ENCODE measurements at places on chromosomes 7 and 10.

GRCh38 chr10:69568472-69569395 is 4.5 kb downstream of the NEUROG3 start:
- DNase-seq: no peak

DNA sequence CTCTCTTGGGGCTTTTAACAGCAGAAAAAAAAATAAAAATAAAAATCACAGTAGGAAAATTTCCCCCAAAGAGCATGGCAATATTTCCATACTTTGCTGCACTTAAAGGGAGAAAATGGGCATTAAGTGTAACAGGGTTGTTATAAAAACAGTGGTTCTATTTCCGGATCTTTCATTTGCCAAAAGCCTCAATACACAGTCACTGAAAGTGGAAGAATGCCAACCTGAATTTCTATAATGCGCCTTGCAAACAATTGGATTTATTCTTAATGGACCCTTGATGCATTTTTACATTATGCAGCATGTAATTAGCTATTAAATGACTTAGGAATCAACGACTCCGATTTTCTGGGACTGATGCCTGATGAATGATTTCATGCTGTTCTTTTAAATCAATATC is 127.6 kb upstream of the NANOS1 start:
- DNase-seq: no peak

GRCh38 chr7:40244226-40244625 is 109.4 kb downstream of the SUGCT start:
- DNase-seq: no peak

DNA sequence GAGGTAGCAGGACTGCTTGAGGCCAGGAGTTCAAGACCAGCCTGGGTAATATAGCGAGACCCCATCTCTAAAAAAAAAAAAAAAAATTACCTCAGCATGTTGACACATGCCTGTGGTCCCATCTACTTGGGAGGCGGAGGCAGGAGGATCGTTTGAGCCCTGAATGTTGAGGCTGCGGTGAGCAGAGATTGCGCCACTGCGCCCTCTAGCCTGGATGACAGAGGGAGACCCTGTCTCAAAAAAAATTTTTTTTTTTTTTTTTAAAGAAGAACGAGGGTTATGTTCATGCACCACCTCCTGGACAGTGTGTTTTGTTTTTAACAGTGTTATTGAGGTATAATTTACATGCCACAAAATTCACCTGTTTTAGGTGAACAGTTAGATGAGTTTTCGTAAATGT is 51.1 kb upstream of the SEPHS1 start:
- no peak for DNase-seq

DNA sequence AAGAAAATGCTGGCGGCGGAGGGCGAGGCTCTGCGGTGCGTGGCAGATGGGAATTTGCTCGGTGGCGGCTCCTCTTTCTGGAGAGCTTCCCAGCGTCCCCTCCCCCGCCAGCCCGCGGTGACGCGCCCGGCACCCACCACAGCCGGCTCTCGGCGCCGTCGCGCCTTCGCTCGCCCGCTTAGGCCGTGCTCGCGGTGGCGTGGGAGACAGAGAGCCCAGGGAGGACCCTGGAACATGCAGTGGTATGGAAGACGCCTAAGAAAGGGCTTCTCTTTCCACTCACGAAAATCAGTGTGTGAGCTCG is 576 bp upstream of the CSGALNACT2 start:
- no peak for DNase-seq

DNA sequence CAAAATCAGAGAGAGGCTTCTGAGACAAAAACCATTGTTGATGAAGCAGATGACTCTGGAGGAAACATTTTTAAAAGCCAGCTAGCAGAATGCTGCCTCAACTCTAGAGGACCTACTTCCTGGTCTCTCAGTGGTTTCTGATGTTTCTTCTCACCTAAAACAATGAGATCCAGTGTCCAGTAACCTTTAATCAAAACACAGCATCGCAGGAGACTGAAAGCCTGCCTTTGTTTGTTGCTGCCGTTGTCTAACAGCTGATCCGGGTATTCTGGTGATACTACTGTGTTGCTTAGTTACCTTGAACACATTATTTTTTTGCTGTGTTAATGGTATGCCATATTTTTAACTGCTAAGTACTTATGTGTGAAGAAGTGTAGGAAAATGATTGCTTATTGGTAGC is 70.9 kb downstream of the WIPF3 start:
- no peak for DNase-seq

GRCh38 chr10:72308320-72308987 is 34.7 kb downstream of the DDIT4 start:
- no peak for DNase-seq

DNA sequence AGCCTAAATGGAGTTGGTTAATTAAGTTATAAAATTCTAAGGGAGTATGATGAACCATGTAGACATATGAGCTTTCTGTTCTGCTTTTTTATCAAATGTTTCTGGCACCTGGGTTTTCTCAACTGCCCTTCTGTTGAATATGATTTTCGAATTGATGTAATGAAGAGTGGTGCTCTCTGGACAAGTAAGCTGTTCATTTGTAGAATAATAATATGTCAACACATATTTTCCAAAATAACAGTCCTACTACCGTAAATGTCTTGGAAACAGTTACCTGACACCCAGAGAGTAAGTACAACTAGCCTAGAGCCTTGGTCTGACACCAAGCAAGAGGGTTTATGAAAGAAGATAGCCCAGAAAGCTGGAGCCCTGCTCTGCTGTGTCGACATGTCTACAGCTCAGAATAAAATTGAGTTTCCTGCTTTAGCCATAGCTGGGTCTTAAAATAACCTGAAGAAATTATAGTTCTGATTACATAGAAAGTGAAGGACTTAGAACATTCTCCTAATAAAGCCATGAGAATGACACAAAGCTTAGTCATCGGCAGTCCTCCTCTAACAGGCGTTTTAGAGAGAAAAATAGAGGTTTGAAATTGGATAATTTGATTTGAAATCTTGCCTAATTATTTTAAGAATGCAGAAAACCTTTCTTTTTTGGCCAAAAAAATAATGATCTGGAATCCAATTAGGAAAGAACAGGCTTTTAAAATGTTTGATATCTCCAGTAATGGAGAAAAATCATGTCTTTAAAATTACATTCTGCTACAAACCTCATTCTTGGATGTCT is 25.1 kb downstream of the HDAC9 start:
- no peak for DNase-seq

- no peak for DNase-seq
Observed at GRCh38 chr7:148916186-148916585, 32.1 kb upstream of the EZH2 start.

DNA sequence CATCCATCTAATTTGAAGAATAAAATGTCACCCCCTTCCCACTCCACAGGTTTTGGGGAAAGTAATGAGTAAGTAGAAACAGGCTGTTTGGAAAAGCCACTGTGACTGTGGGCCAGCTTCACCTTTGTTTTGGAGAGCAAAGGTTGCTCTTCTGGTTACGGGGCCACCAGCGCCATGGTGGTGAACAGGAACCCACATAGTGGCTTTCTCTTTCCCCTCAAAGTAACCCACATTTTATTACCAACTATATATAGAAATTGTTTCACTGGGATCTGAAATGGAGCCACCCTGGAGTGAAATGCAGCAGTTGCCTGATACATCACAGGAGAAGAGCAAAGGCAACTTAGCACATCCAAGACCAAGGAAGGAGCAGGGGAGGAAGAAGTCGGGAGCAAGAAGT is 112.3 kb upstream of the EFCAB10 start:
- no peak for DNase-seq

DNA sequence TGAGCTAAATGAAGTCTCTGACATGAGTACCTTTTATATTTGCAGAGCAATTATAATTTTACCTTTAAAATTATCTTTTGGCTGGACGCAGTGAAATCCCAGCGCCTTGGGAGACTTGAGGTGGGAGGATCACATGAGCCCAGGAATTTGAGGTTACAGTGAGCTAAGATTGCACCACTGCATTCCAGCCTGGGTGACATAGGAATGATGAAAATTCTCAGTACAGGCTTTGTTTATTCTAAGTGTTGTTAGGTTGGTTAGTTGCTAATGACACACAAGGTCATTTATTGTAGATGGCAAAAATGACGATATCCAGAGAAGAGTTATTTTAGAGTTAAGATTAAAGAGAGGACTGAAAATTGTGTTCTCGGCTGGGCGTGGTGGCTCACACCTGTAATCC is 87.6 kb downstream of the XRCC2 start:
- DNase-seq: no peak

- no peak for DNase-seq
Observed at GRCh38 chr10:98915911-98916310, 319.7 kb downstream of the HPSE2 start.

DNA sequence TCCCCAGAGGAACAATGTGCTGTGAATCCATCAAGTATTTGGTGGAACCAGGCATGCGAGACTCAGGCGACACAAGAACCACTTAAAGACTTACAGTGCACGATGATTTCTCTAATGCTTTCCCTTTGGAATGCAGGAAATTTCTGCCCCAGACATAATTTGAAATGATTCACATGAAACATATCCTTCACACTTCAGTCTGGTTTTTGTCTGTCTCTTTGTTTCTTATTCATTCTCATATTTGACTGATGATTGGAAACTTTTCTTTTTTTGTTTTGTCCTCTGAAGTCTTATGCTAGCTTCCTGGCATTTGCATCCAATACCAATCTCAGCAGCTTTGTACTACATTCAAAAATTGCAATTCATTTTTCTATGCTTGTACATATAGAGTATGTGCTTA is 502.8 kb downstream of the PHTF2 start:
- no peak for DNase-seq

- DNase-seq: no peak
Observed at GRCh38 chr10:21521751-21522533, 3.5 kb downstream of the SKIDA1 start.

DNA sequence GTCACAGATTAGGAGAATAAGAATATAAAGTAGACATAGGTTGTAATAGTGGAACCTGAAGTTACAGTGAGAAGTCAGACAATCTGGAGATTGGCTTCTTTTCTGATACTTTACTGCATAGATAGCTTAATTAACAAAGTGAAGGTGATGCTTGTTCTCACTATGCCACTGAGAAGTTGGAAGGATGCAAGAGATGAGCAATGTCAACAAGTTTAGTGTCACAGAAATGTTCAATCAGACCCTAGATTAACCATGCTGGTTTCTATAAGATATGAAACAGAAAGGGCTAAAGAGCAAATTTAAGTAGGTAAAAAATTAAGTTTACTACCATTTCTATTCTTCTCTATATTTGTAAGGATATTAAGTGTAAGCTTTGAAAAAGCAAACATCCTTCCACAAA is 838.6 kb upstream of the SORCS1 start:
- DNase-seq: no peak

- DNase-seq: no peak
Observed at GRCh38 chr7:117478836-117479224, 995 bp upstream of the CFTR start.

DNA sequence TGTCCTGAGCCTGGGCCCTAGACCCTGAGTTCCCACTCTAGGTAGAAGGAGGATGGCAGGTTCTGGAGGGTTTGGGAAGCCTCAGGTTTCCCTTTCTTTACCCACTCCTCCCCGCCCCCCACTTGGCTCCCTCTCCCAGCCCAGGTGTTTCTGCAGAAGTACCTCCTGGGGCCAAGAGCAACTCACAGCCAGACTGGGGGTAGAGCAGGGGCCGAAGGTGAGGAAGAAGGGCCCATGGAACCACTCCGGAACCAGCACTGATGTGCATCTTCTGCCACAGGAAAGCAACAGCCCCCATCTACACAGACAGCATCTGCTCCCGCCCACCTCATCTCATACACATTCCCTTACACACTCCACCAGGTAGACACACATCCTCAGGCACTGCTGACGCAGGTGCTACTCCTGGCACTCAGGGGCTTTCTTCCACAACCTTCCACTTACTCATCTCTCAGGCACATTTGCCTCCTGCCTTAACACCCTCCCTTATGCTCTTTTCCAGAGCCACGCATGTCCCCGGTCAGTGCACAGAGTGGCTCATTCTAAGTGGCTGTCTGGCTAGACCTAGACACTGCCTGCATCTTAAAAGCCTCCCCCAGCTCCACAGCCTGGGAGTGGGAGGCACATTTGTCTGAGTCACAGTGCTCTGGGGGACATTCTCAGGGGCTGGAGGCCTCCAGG is 1.8 kb downstream of the EPHB6 start:
- DNase-seq: no peak

- no peak for DNase-seq
Observed at GRCh38 chr10:75018251-75018650, 93.2 kb upstream of the SAMD8 start.

DNA sequence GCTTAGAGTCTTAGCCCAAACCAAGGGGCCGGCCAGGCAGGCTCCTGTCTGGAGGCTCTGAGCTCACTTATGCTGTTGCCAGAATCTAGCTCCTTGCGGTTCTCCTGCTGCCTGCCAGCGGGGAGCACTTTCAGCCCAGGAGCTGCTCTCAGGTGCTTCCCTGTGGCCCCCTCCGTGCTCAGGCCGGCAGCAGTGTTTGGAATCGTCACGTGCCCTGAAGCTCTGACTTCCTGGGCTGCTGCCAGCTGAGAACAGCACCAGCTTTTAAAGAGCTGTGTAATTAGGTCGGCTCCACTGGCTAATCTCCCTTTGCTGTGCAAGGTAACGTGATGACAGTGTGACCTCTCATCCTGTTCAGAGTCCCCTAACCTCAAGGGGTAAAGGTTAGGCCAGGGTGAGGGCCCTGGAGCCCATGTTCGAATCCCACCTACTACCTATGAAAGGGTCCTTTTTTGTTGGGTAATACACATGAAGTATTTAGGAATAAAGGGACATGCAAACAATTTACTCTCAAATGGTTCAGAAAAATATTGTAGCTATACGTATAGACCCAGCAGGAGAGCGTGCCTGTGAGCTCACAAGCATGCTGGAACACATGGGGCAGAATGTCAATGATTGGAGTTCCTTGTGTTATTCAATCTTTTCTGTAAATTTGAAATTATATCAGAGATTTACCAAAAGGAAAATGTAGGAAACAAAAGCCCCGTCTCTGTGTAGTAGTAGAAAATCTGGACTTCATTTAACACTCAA is 16.6 kb downstream of the ZNF862 start:
- DNase-seq: no peak

- DNase-seq: no peak
Observed at GRCh38 chr7:134630893-134631292, 15.8 kb upstream of the BPGM start.

DNA sequence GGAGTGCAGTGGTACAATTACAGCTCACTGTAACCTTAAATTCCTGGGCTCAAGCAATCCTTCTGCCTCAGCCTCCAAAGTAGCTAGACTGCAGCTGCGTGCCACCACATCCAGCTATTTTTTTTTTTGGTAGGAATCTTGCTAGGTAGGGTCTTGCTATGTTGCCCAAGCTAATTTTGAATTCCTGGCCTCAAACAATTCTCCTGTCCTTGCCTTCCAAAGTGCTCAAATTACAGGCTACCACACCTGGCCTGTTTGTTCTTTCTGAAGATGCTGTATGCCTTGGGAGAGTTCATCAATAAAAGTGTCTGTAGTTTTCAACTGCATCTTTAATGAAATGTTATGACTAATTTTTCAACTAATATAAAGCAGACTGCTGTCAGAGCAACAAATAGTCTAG is 452 bp downstream of the SAMD9 start:
- DNase-seq: no peak

DNA sequence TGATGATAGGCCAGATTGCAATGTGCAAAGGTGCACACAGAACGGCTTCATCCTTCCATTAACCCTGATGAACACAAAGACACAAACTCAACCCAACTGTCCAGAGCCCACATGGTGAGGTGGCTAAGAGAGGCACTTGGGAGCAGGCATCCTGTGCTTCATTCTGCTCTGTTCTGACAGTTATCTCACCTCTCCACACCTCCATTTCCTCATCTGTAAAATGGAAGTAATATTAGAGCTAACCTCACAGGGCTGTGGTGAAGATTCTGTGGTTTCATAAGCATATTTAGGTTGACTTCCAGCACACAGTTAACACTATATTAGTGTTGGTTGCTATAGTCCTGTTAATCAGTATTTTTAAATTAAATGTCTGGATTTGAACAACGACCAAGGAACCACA is 126.3 kb downstream of the TAX1BP1 start:
- no peak for DNase-seq

- DNase-seq: no peak
Observed at GRCh38 chr10:661597-662222, 27.8 kb downstream of the DIP2C start.

Measured in cortex of kidney (tissue), 1 donor.